ENCODE measurements at places on chromosomes 5 and 9. TPM values are rescaled to one million over a fixed set of nuclear protein-coding genes. Genes with fewer than 3 reads are reported as not detected.

The PPP3R2 gene
- not detected for polyA plus RNA-seq

The TICAM2 gene
- 0.23 TPM for polyA plus RNA-seq

The INSL4 gene
- not detected for polyA plus RNA-seq

The SETX gene
- polyA plus RNA-seq = 14.7 TPM

The LCN10 gene
- not detected for polyA plus RNA-seq

- no peak for DNase-seq
Observed at GRCh38 chr9:86079421-86079831, 19.9 kb downstream of the GOLM1 start.

DNA sequence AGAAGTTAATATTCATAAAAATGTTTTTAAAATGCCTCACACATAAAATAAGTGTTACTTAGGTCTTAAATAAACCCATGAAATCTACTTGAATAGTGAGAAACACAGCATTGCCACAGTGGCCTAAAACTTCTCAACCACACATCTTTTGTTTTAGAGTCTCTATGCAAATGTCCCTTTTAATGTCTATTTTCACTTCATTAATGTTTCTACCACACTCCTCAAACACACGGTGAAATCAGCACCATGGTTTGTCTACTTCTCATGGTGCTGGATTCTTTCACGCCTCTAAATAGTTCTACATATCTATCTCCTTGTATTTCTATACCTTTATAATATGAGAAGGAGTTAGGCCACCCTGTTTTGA is 111.2 kb downstream of the EDIL3 start:
- no peak for DNase-seq

- no peak for DNase-seq
Observed at GRCh38 chr5:52150501-52150900, 637.2 kb upstream of the ITGA1 start.

GRCh38 chr9:123941524-123942070 is 11.7 kb upstream of the DENND1A start:
- no peak for DNase-seq

All from mammary epithelial cell (primary cell).